NCI-H1694 treated with DMSO at 0.1 percent for 48 hours (cell line): ENCODE measurements at places on chromosomes 6 and 20.
A peak's percentile ranks its signal among the peaks of the same experiment; 100 is the strongest.

DNA sequence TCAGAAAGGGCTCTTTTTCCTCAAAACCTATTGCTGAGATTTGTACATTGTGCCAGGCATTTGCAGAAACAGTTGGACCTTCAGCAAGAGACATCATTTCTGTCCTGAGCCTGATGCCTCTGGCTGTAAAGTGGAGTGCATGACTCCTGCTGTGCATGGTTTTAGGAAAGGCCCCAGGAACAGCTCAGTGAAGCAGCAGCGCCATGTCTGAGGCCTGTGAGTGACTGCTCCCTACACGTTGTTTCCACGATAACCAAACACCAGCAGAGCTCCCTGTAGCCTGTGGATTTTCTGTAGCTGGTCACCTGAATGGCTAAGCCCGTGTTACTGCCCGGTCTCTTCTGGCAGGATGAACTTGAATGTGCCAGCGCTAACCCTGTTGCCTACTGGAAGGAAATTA is 232.5 kb downstream of the TFAP2C start:
- no peak for DNase-seq

DNA sequence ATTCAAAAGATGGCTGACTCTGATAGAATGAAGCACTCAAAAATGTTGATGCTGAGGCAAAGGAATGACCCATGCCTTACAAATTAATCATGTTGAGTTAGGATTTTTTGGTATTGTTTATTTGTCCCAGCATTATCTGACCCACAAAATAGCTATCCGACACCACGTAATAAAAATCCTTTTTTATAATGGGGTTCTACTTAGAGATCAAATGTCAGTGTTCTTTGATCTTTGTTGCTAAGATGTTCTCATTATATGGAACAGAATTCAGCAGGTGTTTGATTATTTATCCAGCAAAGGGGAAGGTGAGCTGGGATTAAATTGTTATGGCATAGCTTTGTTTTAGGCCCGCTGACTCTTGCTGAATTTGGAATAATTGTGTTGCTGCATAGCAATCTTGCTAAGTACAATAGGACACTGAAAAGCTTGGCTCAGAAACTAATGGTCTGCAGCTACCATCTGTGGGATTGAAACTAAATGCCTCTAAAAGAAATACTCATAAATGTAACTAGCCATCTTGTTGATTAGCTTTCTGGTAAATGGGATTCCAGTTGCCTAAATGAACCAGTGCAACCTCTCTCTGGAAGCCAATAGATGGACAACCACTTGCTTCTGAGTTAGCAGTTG is 180.2 kb upstream of the HDAC2 start:
- DNase-seq, result no peak

GRCh38 chr20:52010541-52010940 is 181.0 kb downstream of the ZFP64 start:
- no peak for DNase-seq

DNA sequence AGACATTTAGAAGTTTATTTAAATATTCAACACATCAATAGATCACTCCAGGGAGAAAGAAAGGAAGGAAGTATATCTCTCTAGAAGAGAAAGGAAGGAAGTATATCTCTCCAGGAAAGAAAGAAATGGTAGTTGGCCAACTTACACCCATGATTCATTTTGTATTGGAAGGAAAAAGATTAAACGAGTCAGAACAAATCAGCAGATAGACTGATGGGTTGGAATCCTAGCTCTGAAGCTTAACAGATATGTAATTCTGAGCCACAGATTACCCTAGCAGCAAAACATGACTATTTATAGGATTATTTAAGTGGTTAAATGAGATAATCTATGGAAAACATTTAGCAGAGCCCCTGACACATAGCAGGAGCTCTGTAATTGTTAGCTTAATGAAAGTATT is 27.1 kb downstream of the COL12A1 start:
- DNase-seq, result no peak

- DNase-seq, result no peak
These were observed 49.6 kb downstream of the ZMYND8 start for GRCh38 chr20:47306755-47307370.

DNA sequence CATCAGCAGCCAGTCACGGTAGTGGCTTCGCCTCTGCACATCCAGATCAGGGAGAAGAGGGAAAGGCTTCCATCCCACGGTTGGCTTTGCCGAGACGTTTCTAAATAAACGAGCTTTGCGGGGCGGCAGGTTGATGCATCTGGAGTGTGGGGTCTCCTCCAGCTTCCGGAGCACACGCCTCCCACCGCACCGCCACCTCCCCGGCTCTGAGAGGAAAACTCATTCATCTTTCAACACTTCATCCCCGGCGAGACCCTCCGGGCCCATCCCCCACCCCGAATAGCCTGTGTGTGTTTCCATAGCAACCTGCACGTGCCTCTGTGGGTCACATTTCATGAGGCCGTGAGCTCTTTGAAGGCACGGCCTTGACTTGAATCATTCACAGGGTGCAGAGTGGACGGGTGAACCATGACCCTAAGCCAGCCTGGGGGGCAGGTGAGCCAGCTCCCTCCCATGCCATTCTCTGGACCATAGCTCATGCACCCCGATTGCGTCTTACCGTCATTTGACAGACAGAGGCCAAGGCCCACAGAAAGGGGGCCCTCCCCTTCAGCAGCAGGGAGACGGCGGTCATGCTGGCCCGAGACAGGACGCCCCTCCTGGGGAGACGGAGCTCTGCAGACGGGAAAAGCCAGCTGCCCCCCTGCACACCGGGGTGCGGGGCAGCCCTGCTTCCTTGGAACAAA is 16.2 kb upstream of the CHRNA4 start:
- no peak for DNase-seq

GRCh38 chr20:7274870-7275269 is 507.4 kb downstream of the BMP2 start:
- no peak for DNase-seq

- no peak for DNase-seq
These were observed 365.8 kb downstream of the ESR1 start for GRCh38 chr6:152173321-152173720.

DNA sequence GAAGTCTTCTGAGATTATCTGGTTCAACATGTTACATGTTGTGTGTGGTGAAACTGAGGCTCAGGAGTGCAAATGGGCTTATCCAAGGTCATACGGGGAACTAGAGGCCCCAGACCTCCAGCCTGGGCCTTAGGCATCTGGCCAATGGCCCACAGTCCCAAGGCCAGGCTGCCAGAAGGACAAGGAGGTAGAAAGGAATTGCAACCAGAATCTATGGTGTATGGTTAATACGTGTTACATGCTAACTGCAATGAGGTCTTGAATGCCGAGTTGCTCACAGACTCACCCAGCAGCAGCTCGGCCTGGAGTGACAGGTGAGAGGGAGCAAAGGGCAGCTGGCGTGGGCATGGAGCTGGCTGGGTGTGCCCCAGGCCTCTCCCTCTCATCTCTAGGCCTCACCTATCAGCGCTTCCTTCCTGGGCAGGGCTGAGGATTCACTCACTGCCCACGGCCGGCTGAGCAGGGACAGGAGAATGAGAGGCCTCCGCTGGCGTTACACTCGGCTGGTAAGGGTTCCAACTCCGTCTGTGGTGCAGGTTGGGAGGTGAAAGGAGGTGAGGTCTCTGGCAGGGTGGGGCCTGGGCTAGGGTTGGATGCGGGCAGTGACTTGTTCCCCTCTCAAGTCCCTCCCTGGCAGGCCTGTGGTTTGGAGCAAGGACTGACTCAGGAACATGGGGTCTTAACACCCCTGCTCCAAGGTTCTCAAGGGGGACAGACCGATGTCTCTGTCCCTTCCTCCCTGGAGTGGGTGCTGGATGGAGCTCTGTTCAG is at the start of gene TLDC2:
TLDC2 (plus strand) TSS at position 437 of the 771 bp plus-strand sequence; CDS start at position 474, 37 bp downstream.
- no peak for DNase-seq

DNA sequence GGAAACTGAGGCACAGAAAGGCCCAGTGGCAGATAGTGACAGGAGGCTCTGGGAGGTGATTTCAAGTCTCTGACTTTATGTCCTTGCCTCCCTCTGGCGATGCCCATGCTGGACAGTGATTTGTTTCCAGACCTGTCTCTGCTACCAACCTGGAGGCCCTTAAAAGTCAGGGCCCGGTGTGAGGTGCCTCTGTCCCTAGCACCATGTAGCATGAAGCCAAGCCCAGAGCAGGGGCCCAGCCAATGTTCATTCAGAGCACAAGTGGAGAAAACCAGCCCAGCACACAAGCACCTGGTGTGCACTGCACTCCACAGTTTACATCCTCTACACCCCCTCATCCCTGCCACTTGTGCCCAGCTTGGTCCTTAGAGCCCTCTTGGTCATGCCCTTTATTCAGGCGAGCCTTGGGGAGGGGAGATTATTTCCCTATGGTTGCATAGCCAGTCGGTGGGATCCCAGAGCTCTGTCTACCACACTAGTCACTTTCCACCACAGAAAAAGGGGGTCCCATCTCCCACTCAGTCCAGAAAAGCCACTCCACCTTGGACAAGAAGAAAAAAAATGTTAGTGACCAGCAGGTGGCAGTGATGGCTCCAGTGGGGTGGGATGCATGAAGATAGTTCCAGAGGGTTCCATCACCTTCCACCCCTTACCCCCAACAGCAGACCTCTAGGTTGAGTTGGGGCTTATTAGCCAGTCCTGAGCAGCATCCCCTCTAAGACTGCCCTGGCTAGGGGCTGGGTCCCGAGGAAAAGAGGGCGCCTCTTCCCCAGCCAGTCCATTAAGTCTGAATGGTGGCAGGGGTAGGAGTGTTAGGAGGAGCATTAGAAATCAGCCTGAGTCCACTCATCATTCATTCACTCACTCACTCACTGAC is 30.9 kb downstream of the KIAA1755 start:
- no peak for DNase-seq

GRCh38 chr6:16982807-16983206 is 119.0 kb upstream of the STMND1 start:
- DNase-seq, result no peak

- no peak for DNase-seq
These were observed 725.9 kb downstream of the BCKDHB start for GRCh38 chr6:80832337-80832736.

- no peak for DNase-seq
These were observed 188.1 kb downstream of the CDC5L start for GRCh38 chr6:44575644-44576043.

GRCh38 chr6:13507306-13507860 is 20.0 kb upstream of the GFOD1 start:
- DNase-seq, result no peak

DNA sequence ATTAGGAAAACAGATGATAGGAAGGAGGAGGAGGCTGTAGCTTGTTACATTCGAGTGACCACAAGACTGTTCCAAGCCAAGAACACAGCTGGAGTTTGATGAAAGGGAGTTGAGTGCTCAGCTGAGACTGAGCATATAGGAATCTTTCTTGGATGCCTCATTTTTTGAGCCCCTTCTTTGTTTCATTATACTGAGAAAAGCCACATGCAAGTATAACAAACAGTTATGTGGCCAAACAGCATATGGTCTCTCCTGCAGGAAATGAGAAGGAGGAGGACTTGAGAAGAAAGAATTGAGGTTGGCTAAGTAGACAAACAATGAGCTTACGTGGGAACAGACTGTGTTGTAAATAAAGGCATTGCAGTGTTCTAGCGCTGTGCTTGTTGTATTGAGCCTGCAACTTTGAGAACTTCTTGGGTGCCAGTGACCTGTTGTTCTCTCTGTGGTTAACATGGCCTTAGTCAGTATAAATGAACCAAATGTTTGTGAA is 78.3 kb downstream of the AKAP7 start:
- DNase-seq, result no peak

GRCh38 chr20:62307226-62308101 is 4.7 kb downstream of the ADRM1 start:
- DNase-seq, result no peak

- DNase-seq, result no peak
These were observed 138.4 kb downstream of the TAF4 start for GRCh38 chr20:61927193-61927825.

- no peak for DNase-seq
These were observed 68.1 kb downstream of the ADGB start for GRCh38 chr6:146666909-146667308.

DNA sequence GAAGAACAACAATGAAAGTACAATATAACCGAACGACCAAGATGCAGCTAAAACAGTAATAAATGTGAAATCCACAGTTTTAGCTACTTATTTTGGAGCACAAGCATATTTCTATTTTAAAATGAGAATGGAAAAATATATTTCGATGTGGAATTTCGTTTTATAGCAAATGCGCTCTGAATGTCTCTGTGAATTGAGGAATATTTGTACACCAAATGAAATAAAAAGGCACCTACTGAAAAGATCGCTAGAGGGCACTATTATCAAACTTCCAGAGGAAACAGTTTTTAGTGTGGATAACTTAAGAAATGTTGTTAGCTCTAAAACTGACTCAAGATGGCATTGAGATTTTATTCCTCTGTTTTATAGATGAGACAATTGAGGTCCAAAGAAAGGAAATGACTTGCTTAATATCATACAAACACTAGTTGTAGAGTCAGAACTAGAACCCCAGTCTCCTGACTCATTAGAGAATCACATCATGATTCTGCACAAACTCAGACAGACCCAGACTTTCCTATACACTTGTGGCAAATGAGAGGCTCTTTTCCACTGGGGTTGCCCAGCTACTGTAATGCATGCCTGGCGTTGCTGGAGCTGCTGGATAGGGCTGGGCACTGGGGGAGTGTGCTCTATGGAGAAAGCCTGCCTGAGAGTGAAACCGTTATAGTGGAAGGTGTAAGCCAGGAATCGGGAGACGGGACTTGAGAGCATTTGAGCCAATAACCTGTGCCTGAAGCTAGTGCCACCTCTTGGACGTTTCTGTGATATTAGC is 51.9 kb downstream of the GCLC start:
- peak; percentile 63 for DNase-seq

- DNase-seq, result no peak
These were observed 165.7 kb upstream of the RNF217 start for GRCh38 chr6:124796464-124796970.

DNA sequence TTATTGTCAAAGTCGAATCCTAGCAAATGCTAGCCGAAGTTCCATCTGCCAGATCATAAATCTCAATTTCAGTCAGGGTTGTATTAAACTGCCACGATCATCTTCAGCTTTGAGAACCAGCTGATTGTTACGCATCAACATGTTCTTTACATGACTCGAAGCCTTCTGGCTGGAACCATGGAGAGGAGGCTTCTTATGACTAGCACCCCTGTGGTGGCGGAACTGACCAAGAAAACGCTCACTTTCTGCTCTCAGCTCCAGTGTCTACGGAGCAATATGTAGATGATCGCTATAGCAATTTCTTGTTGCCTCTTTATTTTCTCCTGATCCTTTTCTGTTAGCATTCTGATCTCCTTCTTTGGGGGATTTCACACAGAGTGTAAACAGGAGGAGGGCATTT is 479.4 kb upstream of the SLC35B3 start:
- no peak for DNase-seq

- no peak for DNase-seq
These were observed 87.8 kb upstream of the MTHFD1L start for GRCh38 chr6:150777736-150778135.

GRCh38 chr6:56532766-56533551 is 109.7 kb downstream of the DST start:
- no peak for DNase-seq
